Motor neuron (in vitro differentiated cells): ENCODE measurements at places on chromosomes 7 and 10. TPM values are rescaled to one million over a fixed set of nuclear protein-coding genes. Genes with fewer than 3 reads are reported as not detected.

Gene SLC29A4
- total RNA-seq, result 2.6 and 6.8 TPM in 2 replicates

DNA sequence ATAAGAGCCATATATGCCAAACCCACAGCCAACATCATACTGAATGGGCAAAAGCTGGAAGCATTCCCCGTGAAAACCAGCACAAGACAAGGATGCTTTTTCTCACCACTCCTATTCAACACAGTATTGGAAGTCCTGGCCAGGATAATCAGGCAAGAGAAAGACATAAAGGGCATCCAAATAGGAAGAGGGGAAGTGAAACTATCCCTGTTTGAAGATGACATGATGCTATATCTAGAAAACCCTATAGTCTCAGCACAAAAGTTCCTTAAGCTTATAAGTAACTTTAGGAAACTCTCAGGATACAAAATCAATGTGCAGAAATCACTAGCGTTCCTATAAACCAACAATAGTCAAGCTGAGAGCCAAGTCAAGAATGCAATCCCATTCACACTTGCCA lies 23.8 kb upstream of the STARD3NL start:
- ATAC-seq, result no peak

DNA sequence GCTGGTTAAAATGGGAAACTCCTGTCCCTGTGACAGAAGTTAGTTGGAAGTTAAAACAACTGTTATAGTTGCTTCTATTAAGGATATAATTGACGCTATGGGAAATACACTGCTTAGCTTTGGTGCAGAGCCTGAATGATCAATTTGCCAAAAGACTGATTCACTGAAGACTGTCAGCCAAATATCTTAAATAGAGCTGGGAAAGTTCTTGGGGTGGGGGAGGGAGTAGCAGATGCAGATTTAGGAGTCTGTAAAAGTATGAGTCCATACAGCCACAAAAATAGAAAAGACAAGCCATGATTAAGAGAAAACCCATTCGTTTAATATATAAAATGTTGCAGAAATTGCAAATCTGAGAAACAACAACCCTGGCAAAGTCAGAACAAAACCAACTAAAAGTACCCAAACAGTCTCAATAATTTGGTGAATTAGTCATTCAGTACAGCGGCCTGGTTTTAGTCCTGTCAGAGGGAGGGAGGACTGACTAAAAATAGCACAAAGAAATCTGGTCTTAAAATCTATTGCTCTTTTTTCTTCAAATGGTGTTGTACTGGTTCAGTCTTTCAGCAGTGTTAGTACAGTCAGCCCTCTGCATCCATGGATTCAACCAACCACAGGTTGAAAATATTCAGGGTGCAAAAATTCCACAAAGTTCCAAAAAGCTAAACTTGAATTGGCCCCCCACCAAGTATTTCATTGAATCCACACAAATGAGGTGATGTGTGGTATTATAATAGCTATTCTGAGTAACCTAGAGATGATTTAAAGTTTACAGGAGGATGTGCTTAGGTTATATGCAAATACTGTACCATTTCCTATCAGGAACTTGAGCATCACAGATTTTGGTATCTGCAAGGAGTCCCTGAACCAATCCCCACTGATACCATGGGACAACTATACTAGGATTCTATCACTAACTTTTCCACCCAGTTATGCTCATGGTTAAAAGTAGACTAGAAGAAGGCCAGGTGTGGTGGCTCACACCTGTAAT lies 30.0 kb downstream of the STK17A start:
- ATAC-seq, result no peak

DNA sequence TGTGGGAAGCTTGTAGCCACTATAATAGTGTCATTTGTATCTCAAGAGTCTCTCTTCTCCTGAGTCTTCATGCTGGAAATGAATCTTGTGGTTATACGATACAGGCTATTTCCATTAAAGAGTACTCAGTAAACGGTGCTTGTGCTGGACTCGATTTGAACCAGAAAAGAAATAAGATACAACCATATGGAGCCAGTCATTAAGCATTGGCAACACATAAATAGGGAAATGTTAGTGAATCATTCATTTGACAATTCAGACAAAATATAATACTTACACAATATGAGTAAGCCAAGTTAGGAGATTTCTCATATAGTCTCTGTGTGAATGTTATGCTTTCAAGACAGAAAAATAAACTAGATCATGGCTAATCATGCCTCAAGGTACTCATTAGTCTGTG lies 356.8 kb downstream of the PLXDC2 start:
- no peak for ATAC-seq

GRCh38 chr7:67729771-67730170 lies 733.1 kb downstream of the TYW1 start:
- no peak for ATAC-seq

Gene TBATA
- total RNA-seq, result not detected in 2 replicates

DNA sequence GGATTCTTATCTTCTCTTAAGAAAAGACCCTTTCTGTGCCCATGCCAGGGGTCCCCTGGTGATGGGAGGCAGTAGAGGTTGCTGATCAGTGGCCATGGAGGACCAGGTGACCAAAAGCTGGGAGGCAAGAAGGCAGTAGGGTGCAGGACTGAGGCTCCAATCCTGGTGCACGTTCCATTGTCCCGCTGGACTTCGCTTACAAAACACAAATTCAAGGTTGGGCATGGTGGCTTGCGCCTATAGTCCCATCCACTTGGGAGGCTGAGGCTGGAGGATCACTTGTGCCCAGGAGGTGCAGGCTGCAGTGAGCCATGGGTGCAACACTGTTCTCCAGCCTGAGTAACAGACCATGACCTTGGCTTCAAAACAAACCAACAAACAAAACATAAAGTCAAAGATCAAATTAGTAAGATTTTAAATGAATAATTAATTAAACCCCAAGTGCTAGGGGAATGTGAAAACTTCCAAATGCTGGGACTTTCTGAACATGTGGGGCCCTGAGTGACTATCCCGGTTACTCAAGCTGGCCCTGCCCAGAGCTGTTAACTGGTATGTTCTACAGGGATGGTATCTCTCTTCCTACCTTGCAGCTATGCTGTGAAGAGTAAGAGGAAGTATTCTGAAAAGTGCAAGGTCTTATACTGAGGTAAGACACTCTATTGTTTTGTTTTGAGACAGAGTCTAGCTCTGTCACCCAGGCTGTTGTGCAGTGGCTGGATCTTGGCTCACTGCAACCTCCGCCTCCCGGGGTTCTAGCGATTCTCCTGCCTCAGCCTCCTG lies 97.6 kb downstream of the LYZL2 start:
- ATAC-seq, result no peak

Gene ZNF777
- total RNA-seq, result 10.3 TPM in 2 replicates

DNA sequence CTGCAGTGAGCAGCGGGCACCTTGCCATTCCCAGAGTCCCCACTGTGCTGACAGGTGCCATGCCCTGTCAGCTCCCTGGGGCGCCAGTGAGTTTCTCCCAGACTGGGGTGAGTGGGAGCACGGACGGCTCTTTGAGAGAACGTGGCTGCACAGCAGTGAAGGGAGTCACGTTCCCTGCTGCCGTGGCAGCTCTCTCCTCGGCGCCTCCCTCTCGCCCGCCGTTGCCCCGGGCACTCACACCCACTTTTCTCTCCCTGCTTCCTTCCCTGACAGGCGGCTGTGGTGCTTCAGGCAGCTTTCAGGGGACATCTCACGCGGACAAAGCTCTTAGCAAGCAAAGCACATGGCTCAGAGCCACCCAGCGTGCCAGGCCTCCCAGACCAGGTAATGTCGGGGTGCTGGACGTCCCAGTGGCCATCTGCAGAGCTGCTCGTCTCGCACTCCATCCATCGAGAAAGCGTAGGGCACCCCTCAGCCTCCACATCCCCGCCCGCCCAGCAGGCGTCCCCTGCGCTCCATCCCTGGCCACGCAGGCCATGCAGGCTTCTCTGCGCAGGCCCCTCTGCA lies 27.1 kb upstream of the TTYH3 start:
- no peak for ATAC-seq

- no peak for ATAC-seq
Measured at GRCh38 chr10:3499120-3499519, 285.9 kb downstream of the KLF6 start.

DNA sequence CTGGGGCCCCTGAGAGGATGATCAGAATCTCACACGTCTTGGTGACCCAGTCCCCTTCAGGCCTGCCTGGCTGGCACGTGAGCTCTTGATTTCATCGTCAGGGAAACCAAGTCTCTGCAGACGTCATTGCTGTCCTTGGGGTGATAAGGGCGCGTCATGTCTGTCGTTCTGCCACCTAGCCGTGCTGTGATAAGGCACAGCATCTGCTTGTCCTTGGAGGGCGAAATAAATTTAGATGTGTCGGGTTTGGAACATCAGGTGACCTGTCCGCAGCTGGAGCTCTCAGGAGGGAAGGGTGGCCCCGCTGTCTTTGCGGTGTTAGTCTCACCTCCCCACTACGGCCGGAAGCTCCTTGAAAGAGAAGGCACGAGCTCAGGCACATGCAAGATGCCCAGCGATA lies 129.2 kb downstream of the GRK5 start:
- ATAC-seq, result no peak

DNA sequence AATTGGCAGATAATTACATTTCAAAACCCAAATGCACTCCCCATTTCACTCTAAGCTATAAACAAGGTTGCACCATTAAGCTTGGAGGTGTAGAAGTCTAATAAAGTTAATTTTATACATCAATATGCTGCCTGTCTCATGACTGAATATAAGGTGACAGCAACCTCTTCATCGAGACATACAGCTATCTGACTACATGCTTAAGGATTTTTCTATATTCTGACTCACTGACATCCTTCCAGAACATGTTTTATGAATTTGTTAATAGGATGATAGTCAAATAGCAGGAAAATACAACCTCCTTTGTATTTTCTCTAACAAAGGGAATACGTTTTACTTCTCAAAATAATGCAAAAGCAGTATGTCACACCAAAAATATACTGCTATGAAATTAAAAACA lies 76.6 kb downstream of the NRBF2 start:
- ATAC-seq, result no peak

DNA sequence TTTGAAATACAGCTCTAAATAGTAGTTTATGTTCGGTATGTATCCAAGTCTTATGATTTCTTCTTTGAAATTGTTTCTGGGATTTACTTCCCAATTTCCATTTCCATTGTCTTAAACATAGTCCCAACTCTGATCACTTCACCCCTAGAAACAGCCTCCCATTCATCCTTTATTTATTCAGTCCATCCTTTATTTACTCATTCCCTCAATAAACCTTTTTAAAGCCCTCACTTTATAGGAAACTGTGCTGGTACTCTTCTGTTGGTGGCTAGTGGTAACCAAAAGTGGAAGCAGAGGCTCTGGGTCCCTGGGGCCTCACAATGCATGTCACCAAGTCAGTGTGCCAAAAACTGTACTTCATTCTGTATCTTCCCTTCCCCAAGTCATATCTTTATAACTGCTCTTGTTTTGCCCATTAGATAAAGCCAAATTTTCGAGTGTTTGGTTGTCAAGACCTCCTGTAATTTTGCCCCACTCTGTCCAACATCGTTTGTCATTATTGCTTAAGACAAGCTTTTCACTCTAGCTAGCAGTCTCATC lies 3.9 kb upstream of the EPC1 start:
- no peak for ATAC-seq

GRCh38 chr7:66276363-66276762 lies 71.2 kb downstream of the TPST1 start:
- no peak for ATAC-seq

Gene RNLS
- total RNA-seq, result 0.26 TPM in 1 of 2 replicates, not detected in the other

GRCh38 chr7:14833707-14834106 lies 68.8 kb downstream of the DGKB start:
- ATAC-seq, result peak; percentile 97
